RWPE2 (cell line): ENCODE measurements at places on chromosomes 13 and 19.

DNA sequence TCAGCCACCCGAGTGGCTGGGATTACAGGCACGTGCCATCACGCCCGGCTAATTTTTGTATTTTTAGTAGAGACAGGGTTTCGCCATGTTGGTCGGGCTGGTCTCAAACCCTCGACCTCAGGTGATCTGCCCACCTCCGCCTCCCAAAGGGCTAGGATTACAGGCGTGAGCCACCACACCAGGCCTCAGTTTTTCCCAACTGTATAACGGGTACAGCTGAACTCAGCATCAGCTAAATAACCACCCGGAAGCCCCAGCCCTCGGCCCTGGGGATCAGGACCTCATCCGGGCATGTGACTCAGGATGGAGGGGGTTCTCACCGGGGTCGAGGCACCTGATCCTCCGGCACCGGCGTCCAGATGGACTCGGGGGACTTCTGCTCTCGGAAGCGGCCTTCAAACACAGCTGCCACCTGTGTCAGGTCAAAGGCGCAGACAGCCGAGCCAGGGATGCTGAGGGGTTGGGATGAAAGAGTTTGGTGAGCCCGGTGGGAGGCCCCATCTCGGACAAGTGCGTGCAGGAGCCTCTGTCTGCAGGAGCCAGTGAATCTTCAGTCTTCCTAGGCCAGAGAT lies 8.9 kb downstream of the SEMA6B start:
- no peak for DNase-seq

GRCh38 chr13:67803118-67803517 lies 573.0 kb upstream of the PCDH9 start:
- no peak for DNase-seq

- no peak for DNase-seq
Measured at GRCh38 chr13:35917252-35917941, 213.8 kb downstream of the DCLK1 start.

- no peak for DNase-seq
Measured at GRCh38 chr13:100443998-100444328, 144.6 kb downstream of the GGACT start.

- DNase-seq, result no peak
Measured at GRCh38 chr13:84864341-84864740, 934.9 kb downstream of the SLITRK6 start.

DNA sequence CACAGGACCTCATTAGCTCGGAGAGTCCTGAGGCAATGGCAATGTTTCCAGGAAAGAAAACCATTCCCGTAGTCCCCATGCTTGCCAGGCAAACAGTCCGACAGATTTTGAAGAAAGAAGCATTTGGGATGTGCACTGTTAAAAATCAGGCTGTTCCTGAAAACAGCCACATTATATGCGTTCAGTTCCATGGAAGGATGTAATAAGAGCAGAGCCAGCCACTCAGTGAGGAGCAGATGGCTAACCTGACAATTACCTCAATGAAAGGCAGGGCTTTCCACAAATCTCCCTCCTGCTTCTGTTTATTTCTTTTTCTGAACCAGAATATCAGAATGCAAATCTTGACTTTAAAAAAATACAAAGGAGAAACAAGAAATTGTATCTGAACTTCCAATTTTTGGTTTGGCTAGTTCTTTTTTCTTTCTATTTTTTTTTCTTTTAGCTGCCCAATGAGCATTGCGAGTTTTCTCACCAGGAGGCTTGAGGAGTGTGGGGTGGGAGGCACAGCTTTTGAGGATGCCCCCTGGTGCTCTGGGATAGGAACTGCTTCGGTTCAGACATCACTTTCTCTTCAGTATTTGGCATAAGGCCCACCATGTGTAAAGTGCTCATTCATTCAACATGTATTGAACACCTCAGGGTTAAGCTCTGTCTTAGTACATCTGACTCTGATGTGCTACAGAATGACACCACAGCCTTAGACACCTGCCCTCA lies 124.2 kb downstream of the TBC1D4 start:
- DNase-seq, result no peak

DNA sequence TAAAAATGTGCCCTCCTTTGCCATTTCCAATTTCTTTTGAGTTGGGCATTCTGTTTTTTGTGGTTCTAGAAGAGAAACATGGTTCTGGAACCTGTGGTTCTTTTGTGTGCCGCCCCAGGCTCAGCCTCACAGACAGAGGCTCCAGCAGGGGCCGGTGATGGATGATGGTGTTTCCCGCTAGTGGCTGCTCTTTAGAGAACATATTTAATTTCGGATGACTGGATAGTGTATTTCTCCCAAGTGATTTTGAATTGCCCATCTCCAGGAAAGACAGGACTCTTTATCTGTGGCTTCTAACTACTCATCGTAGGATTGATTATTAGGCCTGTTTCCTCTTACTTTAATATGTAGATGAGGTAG lies 75.2 kb downstream of the KL start:
- no peak for DNase-seq
